Smooth muscle cell of the pulmonary artery (primary cell): ENCODE measurements at places on chromosomes 16 and 17. TPM values are rescaled to one million over a fixed set of nuclear protein-coding genes. Genes with fewer than 3 reads are reported as not detected.

The VTN gene
- total RNA-seq: 1.7 and 3.4 TPM in 2 replicates

The CDC6 gene
- total RNA-seq: 3.9 and 6.6 TPM in 2 replicates

The CETP gene
- total RNA-seq: 0.17 and 0.52 TPM in 2 replicates

The TMEM204 gene
- total RNA-seq: 18.9 and 20.5 TPM in 2 replicates

The NKD1 gene
- total RNA-seq: 0.17 and 0.65 TPM in 2 replicates

The CCL1 gene
- total RNA-seq: not detected in 2 replicates

The IGF2BP1 gene
- 3.4 and 4.3 TPM in 2 replicates for total RNA-seq

The NPIPA8 gene
- not detected in 2 replicates for total RNA-seq

The TMIGD1 gene
- total RNA-seq: not detected in 2 replicates

The RAPGEFL1 gene
- 1.8 and 3.5 TPM in 2 replicates for total RNA-seq

The MAF gene
- 1.6 and 10.1 TPM in 2 replicates for total RNA-seq

The TBC1D3C gene
- total RNA-seq: 0.39 TPM in 1 of 2 replicates, not detected in the other

The RRAD gene
- 14.9 and 36.8 TPM in 2 replicates for total RNA-seq

The TK2 gene
- total RNA-seq: 61.6 and 90.7 TPM in 2 replicates

The TPSD1 gene
- not detected in 2 replicates for total RNA-seq

The ESRP2 gene
- 0.07 TPM in 2 replicates for total RNA-seq

The CSH2 gene
- not detected in 2 replicates for total RNA-seq

The NUFIP2 gene
- 52.5 and 53.1 TPM in 2 replicates for total RNA-seq

The PARD6A gene
- 2.2 and 3.0 TPM in 2 replicates for total RNA-seq

The GLP2R gene
- total RNA-seq: not detected in 2 replicates

The ITGAX gene
- total RNA-seq: not detected in 2 replicates

The PRR35 gene
- total RNA-seq: not detected in 2 replicates

The EPOP gene
- 0.72 and 2.0 TPM in 2 replicates for total RNA-seq

The SHCBP1 gene
- 3.8 and 11.5 TPM in 2 replicates for total RNA-seq

The C17orf50 gene
- total RNA-seq: not detected in 2 replicates

The PDE6G gene
- not detected in 2 replicates for total RNA-seq

The PAFAH1B1 gene
- 132 and 144 TPM in 2 replicates for total RNA-seq

The VKORC1 gene
- 248 and 295 TPM in 2 replicates for total RNA-seq

The UBALD1 gene
- total RNA-seq: 3.5 and 7.0 TPM in 2 replicates

The RNF157 gene
- 0.07 and 0.30 TPM in 2 replicates for total RNA-seq

The OTOA gene
- total RNA-seq: under 0.01 and 0.07 TPM in 2 replicates

The MAP2K6 gene
- 0.30 and 0.72 TPM in 2 replicates for total RNA-seq

The BICDL2 gene
- total RNA-seq: 0.40 and 0.46 TPM in 2 replicates

The PRSS22 gene
- total RNA-seq: not detected in 2 replicates

The ZNF385C gene
- 0.03 TPM in 1 of 2 replicates, not detected in the other for total RNA-seq

The CHST4 gene
- 0.07 TPM in 1 of 2 replicates, not detected in the other for total RNA-seq

The P2RX1 gene
- total RNA-seq: 0.30 and 0.65 TPM in 2 replicates

The GPATCH8 gene
- total RNA-seq: 16.8 and 19.3 TPM in 2 replicates

The KIF19 gene
- total RNA-seq: not detected in 2 replicates

The RND2 gene
- total RNA-seq: 0.17 and 0.20 TPM in 2 replicates

The VWA3A gene
- total RNA-seq: under 0.01 and 0.03 TPM in 2 replicates
